ENCODE measurements at places on chromosomes 6 and 20. TPM values are rescaled to one million over a fixed set of nuclear protein-coding genes. Genes with fewer than 3 reads are reported as not detected.

TREM2 gene
- not detected for total RNA-seq

DNA sequence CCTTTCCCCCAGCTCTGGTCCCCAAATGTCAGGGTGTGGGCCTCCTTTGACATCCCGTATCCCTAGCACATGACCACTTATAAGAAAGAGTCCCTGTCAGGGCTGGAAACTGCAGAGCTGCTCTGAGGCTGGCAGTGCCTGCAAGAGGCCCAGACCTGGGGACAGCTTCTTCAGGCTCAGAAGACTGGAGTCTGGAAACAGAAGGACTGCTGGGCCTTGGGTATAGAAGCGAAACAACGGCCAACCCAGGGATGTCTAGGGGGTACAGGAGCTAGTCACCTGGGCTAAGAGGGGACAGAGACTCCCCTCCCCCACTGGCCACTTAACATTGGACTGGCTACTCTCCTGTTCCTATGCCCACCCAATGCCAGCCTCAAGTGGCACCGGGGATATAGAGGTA, 4.7 kb downstream of the SCUBE3 start:
- H3K27ac ChIP-seq = no peak overlapping the region
- no peaks in the 10 kb centered on the region for H3K36me3 ChIP-seq
- peaks cover 49% of the 10 kb centered on the region for H3K27me3 ChIP-seq

- H3K27me3 ChIP-seq = no peaks in the 10 kb centered on the region
- no peak for DNase-seq
- H3K4me3 ChIP-seq = no peak overlapping the region
- H3K4me1 ChIP-seq = no peaks in the 10 kb centered on the region
- H3K36me3 ChIP-seq = peaks cover 7% of the 10 kb centered on the region
- H3K27ac ChIP-seq = no peak overlapping the region
Measured at GRCh38 chr20:35561268-35561667, 19.4 kb downstream of the ERGIC3 start.

GRCh38 chr6:158078320-158078719, 89.7 kb downstream of the SERAC1 start:
- H3K27me3 ChIP-seq = no peaks in the 10 kb centered on the region
- no peak overlapping the region for H3K27ac ChIP-seq
- no peak overlapping the region for H3K4me3 ChIP-seq
- H3K4me1 ChIP-seq = no peaks in the 10 kb centered on the region
- peaks cover 58% of the 10 kb centered on the region for H3K36me3 ChIP-seq
- DNase-seq = no peak

CNBD2 gene
- 3.1 TPM for total RNA-seq

BPIFB4 gene
- not detected for total RNA-seq
